ENCODE measurements at places on chromosomes 11 and 22.

DNA sequence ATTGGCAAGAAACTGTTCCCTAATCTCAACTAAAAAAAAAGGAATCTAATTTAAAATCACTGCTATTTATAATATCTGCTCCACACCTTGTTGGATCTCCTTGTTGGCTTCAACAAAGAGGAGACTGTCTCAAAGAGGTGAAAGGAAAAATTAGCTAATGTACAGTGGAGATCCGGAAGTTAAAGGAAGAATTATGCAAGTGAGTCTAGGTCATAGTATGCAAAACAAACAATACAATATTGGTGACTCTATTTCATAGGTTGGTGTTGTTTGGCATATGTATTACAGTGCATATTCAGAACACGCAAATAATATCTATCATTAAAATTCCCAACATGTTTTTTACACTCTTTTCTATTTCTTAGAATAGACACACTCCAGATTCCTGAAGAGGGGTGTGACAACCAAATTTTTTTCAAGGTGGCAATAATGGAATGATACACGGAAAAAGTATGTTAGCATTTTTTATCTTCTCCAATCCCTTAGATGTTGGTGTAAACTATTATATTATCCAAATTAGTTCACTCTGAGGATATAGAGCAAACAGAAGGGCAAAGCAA lies 685.3 kb downstream of the KCNA4 start:
- no peak for DNase-seq

DNA sequence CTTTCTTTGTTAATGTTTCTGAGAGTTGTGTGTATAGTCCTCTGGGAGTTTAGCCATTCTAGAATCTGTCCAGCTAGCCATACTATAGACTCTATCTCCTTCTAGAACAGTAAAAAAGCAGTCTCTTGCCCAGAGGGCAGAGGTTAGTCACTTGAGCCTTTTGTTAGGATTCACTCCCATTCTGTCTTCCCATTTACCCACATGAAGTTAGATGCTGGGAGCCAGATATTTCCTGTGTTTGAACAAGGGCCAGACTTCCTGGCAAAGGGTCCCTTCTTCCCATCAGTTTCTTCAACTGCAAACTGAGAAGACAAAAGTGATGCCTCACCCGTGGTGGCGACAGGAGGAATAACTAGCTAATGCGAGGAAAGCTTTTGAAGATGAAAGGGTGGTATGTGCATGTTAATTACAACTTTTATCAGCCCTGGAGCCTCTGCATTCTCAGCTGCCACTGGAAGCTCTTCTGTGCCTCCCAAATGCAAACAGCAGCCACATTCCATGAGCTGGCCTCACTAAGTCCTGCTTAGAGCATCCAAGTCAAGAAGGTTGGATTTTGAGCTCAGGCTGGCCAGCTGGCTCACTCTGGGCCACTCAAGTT lies 12.8 kb downstream of the CD44 start:
- DNase-seq = no peak

- DNase-seq = no peak
Observed at GRCh38 chr22:30564045-30564760, 10.3 kb downstream of the GAL3ST1 start.

- DNase-seq = no peak
Observed at GRCh38 chr11:36373016-36374010, 77.2 kb downstream of the PRR5L start.

DNA sequence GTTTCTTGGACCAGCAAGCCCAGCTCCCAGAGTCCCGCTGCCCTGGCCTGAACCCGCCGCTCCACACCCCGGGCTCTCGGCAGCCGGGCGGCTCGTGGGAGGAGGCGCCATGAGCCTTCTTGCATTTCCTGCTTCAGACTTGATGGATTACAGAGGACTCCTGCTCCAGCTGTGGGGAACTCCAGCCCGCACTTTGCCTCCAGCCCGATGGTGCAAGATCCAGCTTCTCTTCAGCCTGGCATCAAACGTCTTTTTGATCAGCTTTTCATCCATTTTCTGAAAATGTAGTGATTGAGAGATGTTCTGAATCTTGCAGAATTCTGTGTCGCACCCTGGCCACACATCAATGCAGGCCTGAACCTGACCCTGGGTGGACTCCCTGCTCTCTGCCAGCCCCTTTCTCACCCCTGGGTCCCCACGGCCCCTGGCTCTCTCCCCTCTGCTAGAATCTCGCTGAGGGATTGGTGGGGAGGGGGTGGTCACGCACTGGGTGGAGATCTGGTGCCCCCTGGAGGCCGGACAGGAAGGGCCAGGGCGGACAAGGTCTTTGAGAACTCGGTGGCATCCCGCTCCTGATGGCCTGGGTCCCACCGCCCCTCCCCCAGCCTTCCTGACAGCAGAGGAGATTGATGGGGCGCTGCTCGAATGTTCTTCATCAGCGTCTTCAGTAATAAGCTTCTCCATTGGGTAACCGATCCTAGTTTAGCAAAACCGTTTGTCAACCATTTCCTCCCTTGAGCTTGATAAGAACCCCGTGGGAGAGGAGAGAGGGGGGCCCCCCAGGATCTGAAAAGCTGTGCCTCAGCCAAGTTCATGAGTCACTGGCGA lies 12.1 kb upstream of the NFAM1 start:
- peak; percentile 82 for DNase-seq

- DNase-seq = no peak
Observed at GRCh38 chr11:76510060-76511047, 65.5 kb downstream of the EMSY start.

GRCh38 chr22:44146088-44146861 lies 34.5 kb upstream of the PARVG start:
- no peak for DNase-seq

- DNase-seq = no peak
Observed at GRCh38 chr11:64135711-64136110, 30.2 kb downstream of the MACROD1 start.

DNA sequence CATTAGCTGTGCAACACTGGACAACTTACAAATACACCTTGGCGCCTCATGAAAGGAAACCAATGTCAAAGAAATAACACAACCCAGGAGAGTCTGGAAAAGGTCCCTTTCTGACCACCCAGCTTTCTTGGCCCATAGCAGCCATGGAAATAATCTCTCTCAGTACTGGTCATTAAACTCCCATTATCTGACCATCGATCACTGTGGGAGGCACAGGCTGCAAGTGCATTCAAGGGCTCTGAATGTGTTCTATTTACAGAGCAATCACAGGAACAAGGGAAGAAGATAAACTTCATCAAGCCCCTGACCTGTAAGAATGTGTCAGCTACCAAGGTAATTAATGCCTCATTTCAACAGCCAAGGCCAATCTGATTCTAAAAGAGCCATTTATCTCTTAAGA lies 40.1 kb downstream of the CTSC start:
- no peak for DNase-seq

DNA sequence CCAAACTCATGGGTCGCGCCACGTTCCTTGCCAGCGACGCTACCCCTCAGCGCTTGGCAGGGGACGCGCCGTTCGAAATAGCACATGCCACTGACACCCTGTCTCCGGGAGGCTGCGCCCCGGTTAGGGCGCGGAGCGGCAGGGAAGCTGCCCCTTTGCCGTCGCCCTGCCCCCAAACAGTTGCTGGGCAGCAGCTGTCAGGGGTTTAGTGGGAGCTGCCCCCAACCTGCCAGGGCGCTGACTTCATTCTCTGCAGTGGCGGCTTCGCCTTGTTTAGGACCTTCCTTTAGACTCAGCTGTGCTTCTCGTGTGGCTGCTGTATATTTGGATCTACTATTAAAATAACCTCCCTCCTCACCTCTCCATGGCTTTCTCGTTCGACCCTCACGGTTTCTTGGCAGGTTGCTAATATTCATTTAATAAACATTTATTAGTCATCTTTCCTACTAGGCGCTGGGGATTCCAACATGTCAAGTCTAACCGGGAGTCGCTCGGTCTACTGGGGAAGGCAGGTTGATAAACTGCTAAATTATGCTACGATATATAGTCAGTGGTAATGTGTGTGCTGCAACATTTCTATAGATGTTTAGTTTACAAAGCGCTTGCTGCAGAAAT lies 782 bp downstream of the TMEM109 start:
- DNase-seq = peak; percentile 63

- DNase-seq = no peak
Observed at GRCh38 chr11:113789675-113790320, 10.2 kb downstream of the CLDN25 start.

GRCh38 chr11:94780432-94780831 lies 12.3 kb downstream of the AMOTL1 start:
- DNase-seq = no peak

DNA sequence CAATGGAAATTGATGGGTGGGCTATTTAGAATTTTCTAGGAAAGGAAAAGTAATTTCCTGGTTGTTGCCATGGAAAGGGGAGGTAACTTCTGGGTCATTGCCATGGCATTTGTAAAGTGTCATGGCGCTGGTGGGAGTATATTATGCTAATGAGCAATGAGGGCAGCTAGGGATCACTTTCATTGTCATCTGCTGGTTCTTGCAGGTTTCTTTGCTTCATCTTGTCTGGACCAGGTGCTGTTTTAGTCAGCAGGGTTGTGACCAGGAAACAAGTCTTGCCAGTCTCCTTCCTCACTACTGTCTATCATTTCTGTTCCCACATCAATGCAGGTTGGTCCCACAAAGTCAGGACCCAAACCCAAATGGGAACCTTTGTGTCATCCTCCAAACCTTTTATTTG lies 237.6 kb upstream of the C11orf87 start:
- no peak for DNase-seq

GRCh38 chr11:93529707-93530467 lies 13.3 kb downstream of the SMCO4 start:
- no peak for DNase-seq

DNA sequence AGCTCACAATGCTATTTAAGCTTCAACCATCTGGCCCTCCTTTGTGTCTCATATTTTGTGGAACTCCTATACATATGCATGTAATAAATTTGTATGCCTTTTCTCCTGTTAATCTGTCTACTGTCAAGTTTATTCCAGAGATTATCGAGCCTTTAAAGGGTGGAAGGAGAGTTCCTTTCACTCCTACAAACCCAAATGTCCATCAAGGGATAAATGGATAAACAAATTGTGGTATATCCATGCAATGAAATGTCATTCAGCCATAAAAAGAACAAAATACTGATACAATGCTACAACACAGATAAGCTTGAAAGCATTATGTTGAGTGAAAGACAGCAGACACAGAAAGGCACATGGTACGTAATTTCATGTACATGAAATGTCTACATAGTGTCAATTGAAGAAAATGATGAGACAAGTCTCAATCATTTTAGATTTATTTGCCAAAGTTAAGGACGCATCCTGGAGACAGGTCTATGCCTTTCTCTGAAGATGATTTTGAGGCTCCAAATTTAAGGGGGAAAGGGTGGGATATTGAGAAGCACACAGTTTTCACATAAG lies 17.7 kb upstream of the FEZ1 start:
- DNase-seq = no peak

DNA sequence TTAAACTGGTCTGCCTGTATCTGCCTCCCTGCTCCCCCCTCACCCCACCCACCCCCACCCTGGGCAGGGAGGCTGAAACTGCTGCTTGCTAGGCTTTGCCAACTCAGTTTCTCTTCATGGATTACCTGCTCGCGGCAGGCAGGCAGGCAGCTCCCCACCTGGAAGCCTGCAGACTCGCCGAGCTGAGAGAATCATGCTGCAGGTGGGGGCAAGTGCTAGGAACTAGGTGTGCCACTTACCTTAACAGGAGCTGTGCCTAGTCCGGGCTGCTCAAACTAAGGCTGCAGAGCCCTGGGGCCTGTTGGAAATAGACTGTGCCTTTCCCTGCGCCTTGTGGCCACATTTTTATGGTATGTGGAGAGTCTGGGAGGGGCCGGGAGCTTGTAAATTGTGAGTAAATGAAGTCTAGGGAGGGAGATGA lies 30.3 kb downstream of the MARK2 start:
- no peak for DNase-seq

DNA sequence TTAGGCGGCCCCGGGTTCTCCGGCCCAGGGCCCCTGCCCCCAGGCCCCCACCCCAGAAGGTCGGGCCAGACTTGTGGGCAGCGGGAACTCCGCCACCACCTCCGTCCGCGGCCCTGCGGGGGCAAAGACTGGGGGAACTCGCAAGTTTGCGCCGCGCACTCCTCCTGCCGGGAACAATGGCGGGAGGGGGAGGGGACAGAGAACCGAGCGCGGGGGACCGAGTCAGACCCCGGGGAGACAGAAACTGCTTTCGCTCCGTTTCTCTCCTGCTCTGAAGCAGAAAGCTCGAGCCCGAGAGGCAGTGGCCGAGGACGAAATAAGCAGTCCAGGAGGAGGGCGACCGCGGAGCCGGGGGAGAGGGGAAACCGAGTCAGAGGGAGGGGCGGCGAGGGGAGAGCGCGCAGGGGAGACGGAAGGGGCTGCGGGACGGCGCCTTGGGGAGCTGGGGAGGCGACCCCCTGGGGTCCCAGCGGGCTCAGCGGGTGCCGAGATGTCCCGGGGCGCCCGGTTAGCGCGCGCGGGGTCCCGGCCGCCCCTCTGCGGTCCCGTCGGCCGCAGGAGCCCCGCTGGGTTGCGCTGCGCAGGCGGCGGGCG lies 555 bp downstream of the TP53I11 start:
- DNase-seq = no peak

- DNase-seq = peak; percentile 92
Observed at GRCh38 chr11:74929431-74930363, 19.2 kb downstream of the XRRA1 start.

DNA sequence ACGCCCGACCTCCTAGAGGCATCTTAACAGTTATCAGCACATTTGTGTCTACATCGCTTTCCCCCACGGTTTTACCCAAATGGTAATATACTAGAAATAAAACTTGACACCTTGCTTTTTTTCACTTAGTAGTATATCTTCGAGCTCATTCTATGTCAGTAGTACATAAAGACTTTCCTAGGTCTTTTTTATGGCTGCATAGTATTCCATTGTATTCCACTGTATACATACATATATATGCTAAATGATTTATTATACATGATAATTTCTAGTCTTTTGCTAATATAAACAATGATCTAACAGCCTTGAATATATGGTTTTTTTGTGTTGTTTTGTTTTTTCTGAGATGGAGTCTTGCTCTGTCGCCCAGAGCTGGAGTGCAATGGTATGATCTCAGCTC lies 34.8 kb upstream of the DLAT start:
- no peak for DNase-seq

- DNase-seq = peak; percentile 31
Observed at GRCh38 chr11:2846056-2846455, 39.5 kb downstream of the CDKN1C start.

DNA sequence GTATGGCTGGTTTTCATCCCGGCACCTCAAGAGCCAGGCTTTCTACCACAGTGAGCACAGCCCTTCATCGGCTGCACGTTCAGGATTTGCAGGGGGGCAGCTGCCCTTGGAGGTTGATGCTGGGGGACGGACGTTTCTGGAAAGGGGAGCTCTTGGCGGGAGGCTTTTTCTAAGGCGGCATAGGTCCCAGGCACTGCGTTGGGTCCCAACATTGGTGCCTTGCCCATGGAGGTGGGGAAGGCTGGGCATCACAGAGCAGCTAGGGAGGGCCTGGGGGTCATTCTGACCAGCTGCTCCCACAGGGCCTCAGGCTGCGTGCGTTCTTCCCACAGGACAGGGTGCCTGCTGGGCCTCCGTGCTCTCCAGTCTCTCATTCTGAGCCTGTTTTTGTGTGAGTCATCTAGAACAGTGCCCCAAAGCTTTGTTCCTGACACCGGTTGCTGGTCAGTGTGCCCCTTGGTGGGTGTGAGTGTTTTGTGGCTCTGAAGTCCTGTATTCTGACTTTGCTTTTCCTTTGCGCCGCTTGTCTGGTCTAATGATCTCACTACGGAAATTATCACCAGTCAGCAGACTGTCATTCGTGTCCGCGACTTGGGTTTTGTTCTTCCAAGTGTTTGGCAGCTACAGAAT lies 275.9 kb downstream of the TBC1D22A start:
- no peak for DNase-seq
